ENCODE measurements at places on chromosomes 5 and 9.

- DNase-seq, result peak; percentile 68
Measured at GRCh38 chr5:64615895-64616294, 74.4 kb upstream of the SHISAL2B start.

GRCh38 chr9:98977246-98977714 lies 33.6 kb downstream of the COL15A1 start:
- no peak for DNase-seq

GRCh38 chr5:140261403-140262171 lies 41.3 kb downstream of the PFDN1 start:
- peak; percentile 95 for DNase-seq

DNA sequence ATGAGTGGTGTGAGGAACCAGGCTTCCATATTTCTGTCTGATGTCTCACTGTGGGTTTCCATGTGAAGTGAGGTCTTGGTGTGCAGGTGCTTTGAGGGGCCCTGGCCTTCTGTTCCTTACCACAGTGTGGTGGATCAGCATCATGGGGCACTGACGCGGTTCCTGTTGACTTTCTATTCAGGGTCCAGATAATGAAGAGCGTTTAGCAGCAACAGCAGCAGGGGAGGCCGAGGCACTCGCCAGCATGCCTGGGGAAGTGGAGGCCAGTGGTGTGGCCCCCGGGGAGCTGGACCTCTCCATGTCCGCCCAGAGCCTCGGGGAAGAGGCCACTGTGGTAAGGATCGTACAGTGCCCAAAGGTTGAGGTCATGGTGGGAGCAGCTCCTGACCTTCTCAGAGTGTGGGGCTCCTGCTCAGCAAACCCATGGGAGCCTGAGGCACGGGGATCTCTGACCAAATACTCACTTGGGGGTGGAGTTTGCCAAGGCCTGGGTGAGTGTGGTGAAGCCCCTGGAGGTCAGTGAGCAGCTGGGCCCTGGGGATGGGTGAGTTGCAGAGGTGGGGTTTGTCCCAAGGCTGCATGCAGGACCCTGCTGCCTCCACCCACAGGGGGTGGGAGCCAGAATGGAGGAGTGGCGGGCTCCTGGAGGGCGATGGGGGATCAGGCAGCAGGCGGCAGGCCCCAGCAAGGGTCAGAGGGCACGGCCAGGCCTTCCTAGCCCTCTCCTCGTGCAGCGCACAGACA lies 61.2 kb downstream of the COL15A1 start:
- no peak for DNase-seq

DNA sequence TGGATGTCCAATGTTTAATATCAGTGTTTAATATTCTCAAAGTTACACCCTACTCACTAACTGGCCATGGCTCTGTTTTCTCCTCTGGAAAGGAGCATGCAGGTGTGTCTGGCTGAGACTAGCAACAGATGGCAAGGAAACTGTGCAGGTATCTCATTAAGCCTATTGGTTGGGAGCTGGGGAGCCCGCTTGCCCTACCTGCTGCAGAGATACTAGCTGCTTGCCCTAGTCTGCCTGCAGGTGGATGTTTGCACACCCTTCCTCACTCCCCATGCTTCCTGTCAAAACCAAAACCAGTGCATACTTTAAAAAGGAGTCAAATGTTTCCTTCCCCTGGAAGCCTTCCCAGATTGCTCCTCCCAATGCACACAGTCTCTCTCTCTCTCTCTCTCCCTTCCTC lies 228.3 kb upstream of the RASEF start:
- DNase-seq, result no peak

DNA sequence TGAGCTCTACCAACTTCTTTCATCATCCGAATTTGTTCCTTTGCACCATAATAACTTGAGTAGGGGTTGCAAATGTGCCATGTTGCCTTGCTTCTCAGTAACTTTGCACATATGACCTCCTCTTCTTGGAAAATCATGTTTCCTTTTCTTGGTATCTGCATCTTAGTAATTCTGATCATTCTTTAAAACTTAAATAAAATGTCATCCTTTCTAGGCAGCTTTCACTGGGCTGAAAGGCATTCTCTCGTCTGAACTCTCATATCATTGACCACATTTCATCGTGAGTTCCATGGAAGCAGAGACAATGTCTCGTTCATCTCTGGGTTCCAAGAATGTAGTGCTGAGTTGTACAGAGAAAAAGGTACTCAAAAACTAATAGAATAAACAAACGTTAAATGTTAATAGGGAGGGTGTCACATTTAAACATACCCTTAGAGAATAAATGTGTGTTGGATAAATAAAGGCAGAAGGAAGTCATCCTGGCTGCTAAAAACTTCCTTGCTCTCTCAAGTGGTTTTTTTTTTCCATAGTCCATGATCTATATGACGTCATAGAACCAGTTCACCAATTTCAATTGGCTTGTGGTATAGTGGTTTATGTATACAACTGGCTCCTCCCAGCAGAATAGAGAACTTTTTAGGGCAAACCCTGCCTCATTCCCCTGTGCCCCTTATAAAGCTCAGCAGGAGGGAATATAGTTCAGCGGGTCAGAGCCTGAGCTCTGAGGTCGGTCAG lies 218.1 kb upstream of the TRIM32 start:
- DNase-seq, result no peak

DNA sequence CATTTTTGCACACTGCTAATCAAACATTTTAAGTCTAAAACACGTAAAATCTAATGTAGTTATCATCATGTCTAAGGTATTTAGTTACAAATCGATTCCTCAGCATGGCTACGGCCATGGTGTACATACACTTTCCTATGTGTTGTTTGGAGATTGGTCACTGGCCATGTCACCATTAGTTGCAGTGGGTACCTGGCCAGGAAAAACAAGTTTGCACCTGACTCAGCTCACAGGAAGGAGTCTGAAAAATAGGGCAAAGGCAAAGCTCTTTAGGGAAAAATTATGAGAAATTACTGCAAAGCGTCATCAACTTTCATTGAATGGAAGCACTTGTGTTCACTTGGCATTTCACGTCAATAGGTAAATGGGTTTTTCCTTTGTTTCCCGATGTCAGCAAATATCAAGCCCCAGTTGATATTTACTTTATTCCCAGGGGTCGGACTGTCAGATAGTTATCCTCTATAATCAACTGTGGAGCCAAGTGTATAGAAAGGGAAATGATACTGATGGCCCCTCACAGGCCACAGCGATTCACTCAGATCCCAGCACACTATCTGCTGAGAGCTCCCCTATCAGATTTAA lies 626.0 kb upstream of the ADAMTS16 start:
- peak; percentile 19 for DNase-seq

DNA sequence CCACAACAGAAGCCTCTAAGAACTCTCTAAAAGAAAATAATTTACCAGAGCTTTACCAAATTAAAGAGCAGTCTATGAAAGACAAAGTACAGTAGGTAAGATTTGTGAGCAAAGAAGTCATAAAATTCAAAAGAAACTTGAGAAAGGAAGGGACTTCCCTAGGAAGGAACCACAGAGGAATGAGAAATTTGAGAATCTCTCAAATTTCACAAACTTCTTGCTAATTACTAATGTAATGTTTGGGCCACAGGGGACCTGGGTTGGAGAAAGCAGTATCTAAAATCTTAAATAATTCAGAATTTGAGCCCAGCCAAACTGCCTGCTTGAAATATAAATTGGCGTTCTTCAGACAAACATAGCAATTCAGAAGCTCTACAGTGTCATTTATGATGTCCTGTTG lies 225.0 kb upstream of the PRR16 start:
- DNase-seq, result no peak

DNA sequence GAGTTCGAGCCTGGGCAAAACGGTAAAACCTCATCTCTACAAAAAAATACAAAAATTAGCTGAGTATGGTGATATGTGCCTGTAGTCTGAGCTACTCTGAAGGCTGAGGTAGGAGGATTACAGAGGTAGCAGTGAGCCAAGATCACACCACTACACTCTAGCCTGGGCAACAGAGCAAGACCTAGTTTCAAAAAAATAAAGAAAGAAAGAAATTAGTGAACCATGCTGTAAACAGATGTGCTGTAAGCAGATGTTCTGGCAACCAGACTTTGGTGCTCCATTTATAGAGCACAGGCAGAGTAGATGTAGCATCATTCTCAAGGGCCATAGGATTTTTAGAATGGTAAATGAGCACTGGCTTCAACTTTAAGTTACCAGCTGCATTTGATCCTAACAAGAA lies 115.4 kb downstream of the ST8SIA4 start:
- DNase-seq, result no peak

GRCh38 chr9:109887079-109887478 lies 107.1 kb downstream of the PALM2AKAP2 start:
- DNase-seq, result peak; percentile 68

DNA sequence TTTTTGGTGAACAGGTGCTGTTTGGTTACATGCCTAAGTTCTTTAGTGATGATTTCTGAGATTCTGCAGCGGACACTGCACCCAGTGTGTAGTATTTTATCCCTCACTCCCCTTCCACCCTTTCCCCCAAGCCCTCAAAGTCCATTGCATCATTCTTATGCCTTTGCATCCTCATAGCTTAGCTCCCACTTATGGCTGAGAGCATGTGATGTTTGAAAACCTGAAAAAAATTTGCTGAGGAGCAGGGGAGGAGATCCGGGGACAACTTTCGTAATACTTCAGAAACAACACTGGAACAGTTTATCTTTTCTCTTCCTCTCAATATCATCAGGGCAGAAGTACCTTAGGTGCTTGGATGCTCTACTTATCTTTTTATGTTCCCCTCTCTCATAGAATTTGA lies 226.4 kb downstream of the ADAMTS6 start:
- no peak for DNase-seq

GRCh38 chr5:34554641-34555040 lies 101.5 kb upstream of the RAI14 start:
- no peak for DNase-seq
